ENCODE measurements at places on chromosomes 12 and 14. TPM values are rescaled to one million over a fixed set of nuclear protein-coding genes. Genes with fewer than 3 reads are reported as not detected.

TTC6 gene
- under 0.01 TPM for total RNA-seq

MYO1A gene
- under 0.01 TPM for total RNA-seq

C12orf43 gene
- 12.5 TPM for total RNA-seq

MGP gene
- 0.56 TPM for total RNA-seq

LRRC43 gene
- not detected for total RNA-seq

IL26 gene
- not detected for total RNA-seq

SERPINA10 gene
- not detected for total RNA-seq
